A549 treated with Hydrocortisone at 1 μM for 4 hours (cell line): ENCODE measurements at places on chromosomes 1 and 21. TPM values are rescaled to one million over a fixed set of nuclear protein-coding genes. Genes with fewer than 3 reads are reported as not detected.

Gene ZBTB37
- total RNA-seq: 0.90 to 1.6 TPM (median 1.5 TPM) in 5 replicates

Gene SPRR2D
- total RNA-seq: 0.18 TPM in 1 of 5 replicates, not detected in the others

Gene PAQR7
- total RNA-seq: 6.8 to 8.3 TPM (median 7.3 TPM) in 5 replicates

Gene SPRR2A
- not detected in 5 replicates for total RNA-seq

Gene BSND
- total RNA-seq: 0.01 TPM in 1 of 5 replicates, not detected in the others

Gene SLC44A5
- 0.03 to 0.07 TPM (median 0.06 TPM) in 5 replicates for total RNA-seq

Gene LCE2B
- not detected in 5 replicates for total RNA-seq

Gene FCER1G
- 0.22 to 0.43 TPM (median 0.28 TPM) in 3 of 5 replicates, not detected in the others for total RNA-seq

Gene BCL2L15
- 0.52 to 0.73 TPM (median 0.61 TPM) in 5 replicates for total RNA-seq
